ENCODE measurements at places on chromosomes 2 and 18.

DNA sequence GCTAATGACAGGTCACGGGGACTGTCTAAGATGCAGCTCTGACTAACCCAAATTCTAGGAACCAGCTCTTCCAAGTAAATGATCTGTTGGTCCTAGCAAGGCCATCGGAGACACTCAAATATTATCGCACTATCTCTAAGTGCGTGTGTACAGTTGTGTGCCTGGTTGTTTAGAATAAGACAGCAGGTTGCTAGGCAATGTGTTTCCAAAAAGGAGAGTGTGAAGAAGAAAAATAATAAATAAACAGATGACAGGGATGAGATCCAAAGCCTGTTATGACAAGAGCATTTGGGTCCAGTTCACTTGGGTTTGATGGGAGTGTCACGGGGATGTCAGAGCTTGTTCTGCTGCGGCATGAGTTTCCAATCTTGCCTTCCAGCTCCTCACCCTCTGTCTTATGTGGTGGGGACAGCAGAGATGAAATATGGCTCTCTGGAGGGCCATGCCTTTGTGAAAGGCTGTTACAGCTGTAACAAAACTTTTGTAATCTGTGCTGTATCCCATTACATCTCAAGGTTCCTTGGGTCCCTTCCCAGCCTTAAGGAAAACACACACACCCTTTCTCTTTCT is 127.5 kb upstream of the TNP1 start:
- DNase-seq: no peak
- H3K4me1 ChIP-seq: no peaks in the 10 kb centered on the region
- no peak overlapping the region for H3K4me3 ChIP-seq
- H3K27ac ChIP-seq: no peak overlapping the region
- peaks cover 3% of the 10 kb centered on the region for H3K27me3 ChIP-seq

- peaks cover under 1% of the 10 kb centered on the region for H3K27me3 ChIP-seq
- peak; percentile 14 for DNase-seq
- no peak overlapping the region for H3K4me3 ChIP-seq
- H3K36me3 ChIP-seq: no peaks in the 10 kb centered on the region
- peaks cover 17% of the 10 kb centered on the region for H3K4me1 ChIP-seq
Measured at GRCh38 chr2:120206022-120206581, 17.1 kb downstream of the TMEM185B start.

DNA sequence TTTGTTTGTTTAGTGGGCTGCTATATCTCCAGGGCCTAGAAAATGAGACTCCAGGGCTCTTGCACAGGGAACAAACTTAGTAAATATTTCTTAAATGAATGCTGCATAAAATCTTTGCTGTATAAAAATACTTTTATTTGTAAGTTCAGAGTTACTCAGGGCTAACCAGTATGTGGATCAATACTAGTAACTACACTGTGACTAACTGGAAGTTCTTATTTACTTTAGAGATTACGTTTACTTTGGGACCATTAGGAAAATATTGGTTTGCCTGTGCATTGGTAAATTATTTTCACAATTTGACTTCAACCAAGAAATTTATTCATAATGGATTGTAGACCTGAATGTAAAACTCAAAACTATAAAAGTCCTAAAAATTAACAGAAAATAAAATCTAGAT is 575.5 kb downstream of the RNF144A start:
- H3K27me3 ChIP-seq: peaks cover 2% of the 10 kb centered on the region
- peaks cover 9% of the 10 kb centered on the region for H3K4me1 ChIP-seq
- no peak overlapping the region for H3K27ac ChIP-seq
- H3K4me3 ChIP-seq: no peak overlapping the region

DNA sequence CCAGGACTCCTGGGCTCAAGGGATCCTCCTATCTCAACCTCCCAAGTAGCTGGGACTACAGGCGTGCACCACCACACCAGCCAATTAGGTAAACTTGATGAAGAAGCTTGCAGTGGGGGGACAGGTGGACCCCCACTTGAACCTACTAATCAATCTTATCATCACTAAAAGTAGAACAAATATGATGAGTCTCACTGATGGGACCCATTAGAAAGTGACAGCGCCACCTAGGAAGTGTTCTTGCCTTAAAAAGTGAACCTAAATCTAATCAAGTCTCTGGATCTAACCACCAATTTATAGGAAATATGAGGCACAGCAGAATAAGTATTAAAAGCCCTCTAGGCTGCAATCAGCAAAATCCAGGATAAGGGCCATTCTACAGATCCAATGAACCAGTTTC is 79.2 kb downstream of the BIN1 start:
- H3K4me3 ChIP-seq: no peak overlapping the region
- H3K27me3 ChIP-seq: peaks cover 3% of the 10 kb centered on the region
- no peak for DNase-seq
- H3K27ac ChIP-seq: no peak overlapping the region

DNA sequence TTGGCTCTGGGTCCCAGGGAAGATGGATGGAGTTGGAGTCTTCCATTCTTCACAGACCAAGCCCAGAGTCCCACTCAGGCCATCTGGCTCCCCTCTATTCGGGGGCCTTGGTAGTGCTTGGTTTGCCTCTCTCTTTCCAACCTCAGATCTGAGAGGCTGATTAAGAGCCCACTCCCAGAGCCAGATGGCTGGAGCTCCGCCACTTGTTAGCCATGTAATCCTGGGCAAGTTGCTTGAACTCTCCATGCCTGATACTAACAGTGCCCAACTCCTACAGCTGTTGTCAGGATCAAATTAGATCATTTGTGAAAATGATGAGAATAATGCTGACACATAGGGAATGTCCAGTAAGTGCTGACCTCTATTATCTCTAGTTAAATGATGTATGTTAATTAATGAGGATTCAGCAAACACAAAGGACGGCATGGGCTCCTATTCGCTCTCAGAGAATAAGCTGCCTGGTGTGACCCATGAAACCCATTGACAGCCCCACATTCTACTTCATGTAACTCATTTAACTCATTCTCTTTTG is 46.6 kb upstream of the SLC14A1 start:
- peaks cover 6% of the 10 kb centered on the region for H3K36me3 ChIP-seq
- no peak for DNase-seq
- no peak overlapping the region for H3K4me3 ChIP-seq

DNA sequence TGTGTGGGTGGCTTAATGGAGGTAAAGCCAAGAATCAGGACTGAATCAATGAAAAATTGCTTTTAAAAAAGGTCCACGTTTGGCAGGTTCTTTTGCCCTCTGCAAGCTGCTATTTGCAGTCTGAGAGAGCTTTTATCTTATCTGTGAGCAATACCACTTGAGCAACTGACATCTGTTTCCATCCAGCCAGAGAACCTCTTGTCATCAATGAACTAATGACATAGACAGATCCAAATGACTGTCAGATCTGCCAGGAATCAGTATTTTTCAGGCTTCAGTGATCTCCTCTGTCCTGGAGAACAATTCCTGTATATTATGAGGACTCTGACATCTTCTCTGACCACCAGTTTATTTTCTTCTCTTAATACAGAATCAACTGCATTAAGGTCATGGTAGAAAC is 608.1 kb downstream of the LRP1B start:
- H3K27ac ChIP-seq: no peak overlapping the region
- no peaks in the 10 kb centered on the region for H3K27me3 ChIP-seq
- no peak overlapping the region for H3K4me3 ChIP-seq
- no peak for DNase-seq
- no peaks in the 10 kb centered on the region for H3K4me1 ChIP-seq

DNA sequence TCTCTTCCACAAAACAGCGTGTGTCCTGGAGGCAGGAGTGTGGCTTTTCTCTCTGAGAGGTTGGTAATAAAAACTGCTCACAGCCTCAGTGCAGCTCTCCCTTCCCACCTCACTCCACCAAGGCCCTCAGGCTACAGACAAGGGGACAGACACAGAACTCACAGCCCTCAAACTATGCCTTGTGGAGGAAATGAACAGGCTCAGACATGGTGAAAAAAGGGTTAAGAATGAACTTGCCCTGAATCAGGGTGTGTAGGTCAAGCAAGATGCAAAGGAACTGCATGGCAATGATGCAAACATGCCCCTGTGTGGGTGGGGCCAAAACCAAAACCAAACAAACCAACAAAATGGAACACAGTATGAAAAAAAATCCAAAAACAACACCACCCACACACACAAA is 125.8 kb downstream of the GALNT14 start:
- no peaks in the 10 kb centered on the region for H3K4me1 ChIP-seq
- H3K36me3 ChIP-seq: no peaks in the 10 kb centered on the region
- no peak overlapping the region for H3K4me3 ChIP-seq
- peaks cover 6% of the 10 kb centered on the region for H3K27me3 ChIP-seq
- no peak for DNase-seq

DNA sequence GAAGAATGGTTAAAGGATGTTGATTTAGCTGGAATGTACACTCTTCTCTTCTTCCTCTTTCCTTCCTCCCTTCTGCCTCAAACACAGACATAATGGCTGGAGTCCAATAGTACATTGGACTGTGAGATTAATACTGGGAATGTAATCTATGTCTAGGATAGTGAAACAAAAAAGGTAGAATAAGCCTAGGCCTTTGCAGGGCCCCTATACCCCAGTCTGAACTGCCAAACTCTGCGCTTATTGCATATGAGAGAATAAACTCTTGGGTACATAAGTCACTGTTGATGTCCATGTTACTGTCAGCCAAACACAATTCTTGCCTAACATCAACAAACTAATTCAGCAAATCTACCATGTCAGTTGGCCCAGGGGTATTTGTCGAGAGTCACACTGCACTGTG is 29.7 kb upstream of the CCDC150 start:
- DNase-seq: no peak
- no peaks in the 10 kb centered on the region for H3K4me1 ChIP-seq
- H3K4me3 ChIP-seq: no peak overlapping the region
- H3K27me3 ChIP-seq: no peaks in the 10 kb centered on the region
- no peak overlapping the region for H3K27ac ChIP-seq
- H3K36me3 ChIP-seq: no peaks in the 10 kb centered on the region

DNA sequence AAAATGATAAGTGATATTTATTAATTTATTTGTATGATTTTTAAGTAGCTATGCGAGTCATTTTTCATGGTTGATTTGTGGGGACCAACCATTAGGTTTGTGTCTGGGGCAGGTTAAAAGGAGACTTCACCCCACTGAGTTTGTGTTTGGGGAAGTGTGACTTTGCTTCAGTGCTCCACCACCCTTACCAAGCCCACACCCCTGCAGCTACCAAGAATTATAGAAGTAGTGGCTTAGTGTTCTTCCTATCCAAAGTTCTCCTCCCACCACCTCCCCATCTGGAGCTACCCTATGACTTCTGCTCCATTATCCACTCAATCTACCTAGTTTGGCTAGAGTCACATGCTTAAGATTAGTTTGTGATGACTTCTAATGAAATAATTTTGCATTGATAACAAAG is 182.1 kb upstream of the ZEB2 start:
- H3K4me1 ChIP-seq: no peaks in the 10 kb centered on the region
- DNase-seq: no peak
- no peak overlapping the region for H3K27ac ChIP-seq
- no peaks in the 10 kb centered on the region for H3K27me3 ChIP-seq
- H3K36me3 ChIP-seq: no peaks in the 10 kb centered on the region

DNA sequence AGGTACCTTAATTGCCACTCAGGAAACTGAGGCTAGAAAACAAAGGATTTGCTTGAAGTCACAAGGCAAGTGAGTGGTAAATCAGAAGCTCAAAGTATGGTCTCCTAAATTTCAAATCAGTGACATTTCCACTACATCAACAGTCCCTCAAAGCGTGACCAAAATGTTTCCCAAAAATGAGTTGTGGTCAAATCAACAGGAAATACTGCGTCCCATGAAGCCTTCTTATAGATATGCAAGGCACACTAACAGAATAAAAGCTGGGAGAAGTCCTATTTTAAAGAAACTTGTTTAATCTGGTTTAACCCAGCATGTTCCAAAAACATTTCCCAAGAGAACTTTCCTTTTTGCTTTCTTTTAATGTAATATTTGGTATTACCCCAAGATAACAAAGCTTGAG is 249.4 kb downstream of the EXOC6B start:
- peaks cover 2% of the 10 kb centered on the region for H3K27me3 ChIP-seq
- no peak for DNase-seq
- H3K27ac ChIP-seq: no peak overlapping the region
- H3K4me1 ChIP-seq: no peaks in the 10 kb centered on the region

GRCh38 chr2:66803726-66804125 is 368.8 kb downstream of the MEIS1 start:
- no peaks in the 10 kb centered on the region for H3K4me1 ChIP-seq
- peaks cover 3% of the 10 kb centered on the region for H3K27me3 ChIP-seq
- H3K27ac ChIP-seq: no peak overlapping the region

- H3K4me1 ChIP-seq: no peaks in the 10 kb centered on the region
- DNase-seq: no peak
- H3K27me3 ChIP-seq: peaks cover 3% of the 10 kb centered on the region
- no peaks in the 10 kb centered on the region for H3K36me3 ChIP-seq
- no peak overlapping the region for H3K27ac ChIP-seq
Measured at GRCh38 chr2:53512071-53512826, 255.4 kb upstream of the CHAC2 start.

DNA sequence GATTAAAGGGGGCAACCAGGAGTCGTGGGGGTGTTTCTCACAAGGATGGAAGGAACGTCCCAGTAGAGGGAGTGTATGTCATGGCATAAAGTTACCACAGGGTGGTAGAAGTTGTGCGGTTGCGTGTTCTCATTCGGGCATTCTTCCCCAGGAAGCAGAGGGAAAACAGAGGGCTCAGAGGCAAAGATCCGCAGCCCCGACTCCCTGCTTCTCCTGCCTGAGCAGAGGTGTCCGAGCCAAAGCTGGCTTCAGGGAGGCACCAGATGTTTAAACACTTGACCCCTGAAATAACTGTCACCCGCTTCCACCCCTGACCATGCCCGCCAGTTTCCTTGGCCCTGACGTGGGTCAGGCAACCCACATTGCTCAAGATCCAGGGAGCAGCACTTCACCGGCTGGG is 83.7 kb downstream of the EN1 start:
- H3K27me3 ChIP-seq: peaks cover 3% of the 10 kb centered on the region
- H3K4me3 ChIP-seq: no peak overlapping the region
- no peak for DNase-seq
- no peak overlapping the region for H3K27ac ChIP-seq
- H3K36me3 ChIP-seq: no peaks in the 10 kb centered on the region

Data from immature natural killer cell (primary cell).